Neural crest cell (in vitro differentiated cells): ENCODE measurements at places on chromosomes 12 and 14.

GRCh38 chr14:90399541-90400444, 3.0 kb downstream of the CALM1 start:
- H3K4me3 ChIP-seq: peak overlapping the region; percentile 97
- H3K27ac ChIP-seq: no peak overlapping the region
- peaks cover 47% of the 10 kb centered on the region for H3K4me1 ChIP-seq
- peaks cover 21% of the 10 kb centered on the region for H3K36me3 ChIP-seq
- H3K27me3 ChIP-seq: peaks cover 8% of the 10 kb centered on the region

GRCh38 chr12:96986883-96987523, 79.9 kb downstream of the NEDD1 start:
- H3K27me3 ChIP-seq: peaks cover 3% of the 10 kb centered on the region
- H3K4me1 ChIP-seq: peaks cover 68% of the 10 kb centered on the region
- H3K27ac ChIP-seq: no peak overlapping the region

DNA sequence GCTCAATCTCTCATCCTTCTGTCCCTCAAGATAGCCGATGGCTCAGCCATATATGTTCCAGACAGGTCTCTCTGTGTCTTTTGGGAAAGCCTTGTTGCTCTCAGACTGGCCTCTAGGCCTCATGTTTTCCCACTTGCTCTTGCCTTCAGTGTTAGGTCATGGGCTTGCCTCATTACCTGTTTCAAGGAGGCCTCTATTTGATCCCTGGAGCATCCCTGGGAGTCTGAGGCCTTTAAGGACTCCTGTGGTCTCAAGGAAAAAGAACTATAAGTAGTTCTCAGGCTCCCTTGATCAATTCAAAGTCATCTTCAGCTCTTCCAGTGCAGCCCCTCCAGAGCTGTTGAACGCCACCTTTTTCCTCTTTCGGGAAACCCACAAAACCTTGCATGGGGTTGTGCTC, 47.9 kb downstream of the NTF3 start:
- H3K4me3 ChIP-seq: peak overlapping the region; percentile 56
- DNase-seq: no peak
- peaks cover 29% of the 10 kb centered on the region for H3K27me3 ChIP-seq
- no peak overlapping the region for H3K27ac ChIP-seq

- H3K4me3 ChIP-seq: no peak overlapping the region
- H3K4me1 ChIP-seq: peaks cover 5% of the 10 kb centered on the region
- H3K27me3 ChIP-seq: no peaks in the 10 kb centered on the region
- no peak for DNase-seq
Measured at GRCh38 chr12:91833780-91834359, 311.8 kb downstream of the BTG1 start.

GRCh38 chr14:94370524-94370910, 17.9 kb downstream of the SERPINA1 start:
- no peaks in the 10 kb centered on the region for H3K36me3 ChIP-seq
- peaks cover 20% of the 10 kb centered on the region for H3K4me1 ChIP-seq
- no peak overlapping the region for H3K4me3 ChIP-seq
- DNase-seq: no peak
- peak overlapping the region; percentile 20 for H3K27ac ChIP-seq
- H3K27me3 ChIP-seq: no peaks in the 10 kb centered on the region

- H3K4me3 ChIP-seq: no peak overlapping the region
- no peaks in the 10 kb centered on the region for H3K27me3 ChIP-seq
- peaks cover 21% of the 10 kb centered on the region for H3K4me1 ChIP-seq
- no peak for DNase-seq
- H3K36me3 ChIP-seq: peaks cover 43% of the 10 kb centered on the region
Measured at GRCh38 chr12:46209170-46209569, 59.7 kb downstream of the SLC38A1 start.

DNA sequence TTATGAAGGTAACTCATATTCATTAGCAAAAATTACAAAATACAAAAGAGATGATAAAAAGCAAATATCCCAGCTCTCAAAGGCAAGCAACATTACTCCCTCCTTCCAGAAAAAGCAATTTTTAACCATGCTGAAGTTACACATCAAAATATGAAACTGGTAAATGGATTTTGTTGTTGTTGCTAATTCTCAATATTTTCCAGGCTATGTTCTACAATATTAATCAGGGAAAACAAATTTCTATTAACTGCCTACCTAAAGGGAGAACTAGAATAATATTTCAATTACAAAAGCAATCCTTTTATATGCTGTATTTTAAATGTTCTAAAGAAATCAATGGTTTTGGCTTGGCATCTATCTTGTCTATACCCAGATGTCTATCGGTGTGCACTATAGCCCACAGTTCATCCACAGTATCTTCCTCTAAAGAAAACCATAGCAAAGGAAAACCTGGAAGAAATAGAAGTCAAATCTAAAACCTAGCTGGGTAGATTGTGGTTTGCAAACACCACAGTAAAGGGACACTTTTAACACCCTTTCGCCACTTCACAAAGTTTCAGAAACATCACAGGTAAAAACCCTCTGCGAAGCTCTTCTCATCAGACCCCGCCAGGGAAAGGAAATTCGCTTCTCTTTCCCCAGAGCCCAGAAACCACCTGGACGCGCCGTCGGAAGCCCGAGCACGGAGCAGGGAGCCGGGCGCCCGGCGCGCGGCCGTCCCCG, 32.0 kb downstream of the TC2N start:
- DNase-seq: no peak
- H3K4me3 ChIP-seq: peak overlapping the region; percentile 31
- peaks cover 88% of the 10 kb centered on the region for H3K27me3 ChIP-seq
- H3K27ac ChIP-seq: no peak overlapping the region

DNA sequence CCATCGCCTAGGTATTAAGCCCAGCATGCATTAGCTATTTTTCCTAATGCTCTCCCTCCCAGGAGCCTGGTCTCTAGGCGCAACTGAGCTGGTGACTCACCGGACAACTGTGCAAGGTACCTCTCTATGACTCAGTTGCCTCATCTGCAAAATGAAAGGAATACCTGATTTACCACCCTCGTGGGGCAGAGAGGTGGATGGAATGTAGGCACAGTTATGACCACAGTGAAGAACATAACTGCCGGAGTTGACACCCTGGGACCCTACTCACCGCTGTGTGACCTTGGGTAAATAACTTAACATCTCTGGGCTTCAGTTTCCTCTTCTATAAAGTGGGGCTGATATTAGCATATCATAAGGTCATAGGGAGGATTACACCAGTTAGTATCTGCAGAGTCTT, 22.6 kb downstream of the BCL11B start:
- H3K36me3 ChIP-seq: no peaks in the 10 kb centered on the region
- no peak for DNase-seq
- no peak overlapping the region for H3K27ac ChIP-seq

- no peaks in the 10 kb centered on the region for H3K36me3 ChIP-seq
- peaks cover 32% of the 10 kb centered on the region for H3K4me1 ChIP-seq
Measured at GRCh38 chr14:67821121-67821520, 1.5 kb downstream of the RAD51B start.
